ENCODE measurements at places on chromosomes 5 and 9.

GRCh38 chr9:104750185-104750767 lies 2.8 kb downstream of the NIPSNAP3A start:
- DNase-seq = no peak

GRCh38 chr9:3676766-3677165 lies 151.0 kb upstream of the RFX3 start:
- no peak for DNase-seq

DNA sequence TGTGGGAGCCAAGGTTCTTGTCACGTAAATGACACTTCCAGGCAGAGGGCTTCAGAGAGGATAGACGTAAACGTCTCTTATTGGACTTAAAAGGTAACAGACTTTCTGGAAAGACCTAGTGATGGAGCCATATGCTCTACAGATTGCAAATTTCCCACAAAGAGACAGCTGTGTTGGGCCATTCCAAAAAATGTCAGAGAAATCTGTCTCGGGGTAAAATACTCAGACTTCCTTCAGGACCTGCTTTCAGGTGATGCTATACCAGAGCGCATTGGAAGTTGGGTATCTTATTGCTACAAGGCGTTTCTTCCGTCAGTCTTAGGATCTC lies 29.2 kb downstream of the PROP1 start:
- no peak for DNase-seq

DNA sequence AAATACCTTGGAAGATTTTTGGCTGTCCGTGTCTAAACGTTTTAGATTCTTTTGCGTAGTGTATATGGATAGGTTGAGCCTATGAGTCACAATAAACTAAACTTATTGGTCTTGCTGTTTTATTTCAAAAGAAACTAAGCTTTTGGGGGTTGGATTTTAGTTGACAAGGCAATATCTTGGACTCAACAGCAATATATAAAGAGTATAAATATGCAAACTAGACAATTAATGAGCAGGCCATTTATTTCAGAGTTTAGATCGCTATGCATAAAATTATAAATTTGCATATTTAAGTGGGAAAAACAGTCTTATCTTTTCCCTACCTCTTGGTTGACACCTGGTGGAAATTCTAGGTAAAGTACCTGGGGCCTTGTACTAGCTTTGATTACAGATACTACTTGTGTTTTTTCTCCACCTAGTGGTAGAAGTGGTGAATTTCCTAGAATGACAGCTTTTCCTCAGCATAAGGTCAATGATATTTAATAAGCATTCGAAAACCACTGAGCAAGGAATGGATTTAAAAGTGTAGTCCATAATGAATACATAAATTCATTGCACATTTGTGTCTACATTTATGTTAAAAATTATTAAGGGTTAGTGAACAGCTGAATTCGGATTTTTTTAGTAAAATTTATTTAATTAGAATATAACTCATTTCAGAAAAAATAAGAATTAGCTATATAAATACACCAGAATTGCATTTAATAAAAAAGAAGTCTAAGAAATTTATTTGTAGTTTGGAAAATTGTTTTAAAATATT lies 1.7 kb upstream of the ARRDC3 start:
- DNase-seq = peak; percentile 79

DNA sequence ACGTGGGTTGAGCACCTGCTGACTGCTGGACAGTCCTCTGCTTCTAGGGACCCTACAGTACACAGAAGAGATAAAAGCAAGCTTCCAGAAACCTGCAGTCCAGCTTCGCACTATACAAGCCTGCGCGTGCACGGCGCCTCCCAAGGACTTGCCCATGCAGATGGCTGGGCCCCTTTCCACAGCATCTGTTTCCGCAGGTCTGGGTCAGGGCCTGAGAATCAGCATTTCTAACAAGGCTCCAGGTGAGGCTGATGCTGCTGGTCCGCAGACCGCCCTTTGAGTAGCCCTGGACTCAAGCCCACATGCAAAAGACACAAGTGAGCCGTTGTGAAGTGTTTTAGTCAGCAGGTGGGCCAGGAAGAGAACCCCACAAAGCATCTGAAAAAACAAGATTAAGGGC lies 133.1 kb downstream of the HSD17B3 start:
- DNase-seq = no peak

DNA sequence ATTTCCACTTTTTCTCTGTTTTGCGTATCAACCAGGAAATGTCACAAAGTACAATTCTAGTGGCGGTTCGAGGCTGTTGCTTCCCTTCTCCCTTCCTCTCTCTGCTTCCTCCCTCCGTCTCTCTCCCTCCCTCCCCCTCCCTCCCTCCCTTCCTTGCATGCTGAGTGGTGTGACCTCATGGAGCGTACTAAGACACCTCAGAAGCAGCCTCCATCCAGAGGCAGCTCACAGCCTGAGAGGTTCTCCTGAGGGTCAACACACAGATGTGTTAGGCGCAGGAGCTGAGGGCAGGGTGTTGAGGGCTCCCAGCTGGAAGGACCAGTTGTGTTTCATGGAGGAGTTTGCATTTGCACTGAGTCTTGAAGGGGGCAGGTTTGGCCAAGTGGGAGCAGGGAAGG lies 57.7 kb downstream of the COL5A1 start:
- DNase-seq = no peak

All from AG08395 (cell line).